ENCODE measurements at places on chromosomes 13 and 19.

GRCh38 chr19:53597023-53597422 is 34.8 kb upstream of the DPRX start:
- DNase-seq: no peak

- DNase-seq: no peak
Observed at GRCh38 chr13:74166261-74167004, 32.2 kb upstream of the KLF12 start.

DNA sequence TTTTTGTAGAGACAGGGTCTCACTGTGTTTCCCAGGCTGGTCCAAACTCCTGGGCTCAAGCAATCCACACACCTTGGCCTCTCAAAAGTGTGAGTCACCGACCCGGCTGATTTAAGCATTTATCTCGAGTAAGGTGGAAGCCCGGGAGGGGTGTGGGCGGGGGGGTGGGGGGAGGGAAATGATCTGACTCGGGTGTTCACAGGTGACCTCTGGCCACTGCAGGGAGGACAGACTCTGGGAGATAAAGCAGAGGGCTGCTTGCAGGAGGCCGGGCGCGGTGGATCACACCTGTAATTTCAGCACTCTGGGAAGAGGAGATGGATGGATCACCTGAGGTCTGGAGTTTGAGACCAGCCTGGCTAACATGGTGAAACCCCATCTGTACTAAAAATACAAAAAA is 7.9 kb downstream of the DENND1C start:
- DNase-seq: no peak

DNA sequence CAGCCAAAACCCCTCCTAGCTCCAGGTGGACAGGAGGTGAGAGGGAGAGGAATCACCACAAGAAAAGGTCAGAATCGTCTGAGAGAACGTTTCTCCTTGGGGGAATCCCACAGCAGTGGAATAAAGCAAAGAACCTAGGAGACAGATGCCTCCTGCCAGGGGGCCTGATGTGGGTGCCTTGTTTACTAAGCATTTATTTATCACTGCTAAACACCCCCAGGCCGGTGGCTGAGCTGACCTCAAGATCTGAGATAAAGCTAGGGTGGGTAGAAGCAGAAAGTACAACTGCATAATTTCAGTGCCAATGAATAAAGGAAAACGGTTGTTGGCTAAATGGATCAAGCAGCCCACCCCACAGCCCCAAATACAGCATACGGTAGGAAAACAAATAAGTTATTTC is 33.9 kb upstream of the ATP11A start:
- no peak for DNase-seq

- no peak for DNase-seq
Observed at GRCh38 chr13:51861723-51862300, at the start of gene CCDC70. CCDC70 (plus strand) TSS chr13:51861969; CDS start chr13:51865412, 3,443 bp downstream.

- DNase-seq: no peak
Observed at GRCh38 chr13:97285221-97285955, 63.3 kb downstream of the MBNL2 start.

DNA sequence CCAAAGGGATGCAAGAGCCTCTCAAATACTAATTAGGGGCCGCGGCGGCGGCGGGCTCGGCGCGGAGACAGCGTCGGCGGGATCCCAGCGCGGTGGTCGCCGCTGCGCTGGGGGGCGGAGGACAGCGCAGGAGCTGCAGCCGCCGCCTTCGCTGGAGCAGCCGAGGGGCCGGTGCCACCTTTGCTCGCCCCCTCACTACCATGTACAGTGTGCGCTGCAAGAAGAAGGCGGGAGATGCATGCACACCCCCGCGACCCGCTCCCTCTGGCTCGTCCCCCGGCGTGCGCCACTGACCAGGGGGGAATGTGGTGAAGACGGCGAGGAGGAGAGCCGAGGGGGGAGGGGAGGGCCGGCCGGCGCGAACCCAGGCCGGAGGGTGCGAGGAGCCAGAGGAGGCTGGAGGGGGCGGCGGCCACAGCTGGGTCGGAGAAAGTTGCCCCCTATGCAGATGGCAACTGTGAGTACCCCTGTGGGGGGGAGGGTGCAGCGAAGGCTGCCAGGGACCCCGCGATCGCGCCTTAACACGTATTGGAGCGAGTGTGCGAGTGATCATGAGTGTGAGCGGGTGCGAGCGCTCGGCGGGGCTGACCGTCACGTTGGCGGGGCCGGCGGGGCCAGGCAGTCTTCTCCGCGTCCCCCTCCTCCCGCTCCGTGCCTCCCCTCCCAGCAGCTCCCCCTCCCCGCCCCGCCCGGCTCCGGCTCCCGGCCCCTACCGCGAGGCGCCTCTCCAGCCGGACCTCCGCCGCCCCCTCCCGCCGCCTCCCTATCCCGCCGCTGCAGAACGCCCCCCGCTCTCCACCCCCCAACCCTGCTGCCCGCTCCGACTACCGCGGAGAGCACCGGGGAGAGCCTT is 808 bp downstream of the SLITRK5 start:
- DNase-seq: no peak

- no peak for DNase-seq
Observed at GRCh38 chr13:40047322-40047771, 391.9 kb downstream of the COG6 start.

GRCh38 chr13:20121159-20121525 is 39.7 kb downstream of the GJA3 start:
- no peak for DNase-seq

GRCh38 chr13:63449550-63449949 is 2033.9 kb upstream of the PCDH20 start:
- no peak for DNase-seq

DNA sequence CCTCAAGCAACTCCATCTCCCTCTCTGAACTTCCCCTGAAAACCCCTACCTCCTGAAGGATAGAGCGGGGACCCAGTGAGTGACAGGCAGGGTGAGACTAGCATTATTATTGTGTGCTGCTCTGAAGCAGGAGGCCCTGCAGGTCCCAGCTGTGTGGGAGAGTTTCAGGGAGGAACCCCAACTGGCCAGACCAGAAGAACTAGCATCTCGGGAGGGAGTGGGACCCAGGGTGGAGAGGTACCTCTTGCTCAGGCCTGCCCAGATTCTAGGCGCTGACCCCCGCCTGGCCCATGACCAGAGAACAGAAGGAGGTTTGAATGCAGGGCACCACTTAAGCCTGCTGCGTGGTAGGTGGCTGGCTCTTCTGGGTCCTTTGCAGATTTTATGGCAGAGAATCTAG is 5.7 kb upstream of the LYPD3 start:
- DNase-seq: no peak

DNA sequence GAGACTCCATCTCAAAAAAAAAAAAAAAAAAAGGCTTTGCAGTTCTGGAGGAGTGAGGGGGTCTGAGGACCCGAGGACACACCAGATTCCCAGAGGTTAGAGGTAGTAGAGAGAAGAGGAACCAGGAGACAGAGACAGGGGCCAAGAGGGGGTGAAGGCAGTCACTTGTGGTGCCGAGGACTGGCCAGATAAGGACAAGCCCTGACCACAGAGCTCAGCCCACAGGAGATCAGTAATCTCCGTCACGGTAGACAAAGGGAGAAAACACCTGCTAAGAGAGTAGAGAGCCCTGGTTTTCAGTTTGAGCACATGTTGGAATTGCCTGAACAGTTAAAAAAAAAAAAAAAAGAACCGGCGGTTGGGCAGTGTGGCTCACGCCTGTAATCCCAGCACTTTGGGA is 1.7 kb upstream of the PRAM1 start:
- DNase-seq: no peak

DNA sequence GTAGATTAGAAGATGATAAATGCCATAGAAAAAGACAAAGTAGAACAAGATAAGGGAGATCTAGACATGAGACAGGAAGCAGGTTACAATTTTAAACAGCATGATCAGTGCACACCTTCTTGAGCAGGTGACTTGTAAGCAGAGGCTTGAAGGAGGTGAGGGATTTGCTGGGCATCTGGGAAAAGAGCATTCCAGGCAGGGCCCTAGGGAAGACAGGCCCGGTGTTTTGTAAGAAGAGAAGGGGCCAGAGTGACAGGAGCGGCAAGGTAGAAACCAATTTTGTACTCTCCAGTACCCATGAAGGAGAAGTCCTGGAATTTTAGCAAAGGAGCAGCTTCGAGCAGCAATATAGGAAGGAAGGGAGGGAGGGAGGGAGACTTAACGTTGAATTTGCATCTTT is 296.5 kb downstream of the MZT1 start:
- DNase-seq: no peak

- DNase-seq: no peak
Observed at GRCh38 chr13:97225533-97225932, 3.4 kb downstream of the MBNL2 start.

GRCh38 chr19:32189956-32190706 is 155.3 kb upstream of the ZNF507 start:
- no peak for DNase-seq

GRCh38 chr19:13831537-13832467 is 36.6 kb downstream of the ZSWIM4 start:
- DNase-seq: no peak

GRCh38 chr19:752652-753517 is 2.0 kb downstream of the MISP start:
- no peak for DNase-seq

GRCh38 chr13:33275916-33276315 is 9.6 kb downstream of the STARD13 start:
- no peak for DNase-seq

GRCh38 chr19:46741447-46741846 is 4.4 kb upstream of the FKRP start:
- no peak for DNase-seq

- no peak for DNase-seq
Observed at GRCh38 chr13:98313922-98314292, 136.8 kb upstream of the RNF113B start.

- peak; percentile 35 for DNase-seq
Observed at GRCh38 chr19:53772943-53773342, 51.2 kb downstream of the NLRP12 start.

DNA sequence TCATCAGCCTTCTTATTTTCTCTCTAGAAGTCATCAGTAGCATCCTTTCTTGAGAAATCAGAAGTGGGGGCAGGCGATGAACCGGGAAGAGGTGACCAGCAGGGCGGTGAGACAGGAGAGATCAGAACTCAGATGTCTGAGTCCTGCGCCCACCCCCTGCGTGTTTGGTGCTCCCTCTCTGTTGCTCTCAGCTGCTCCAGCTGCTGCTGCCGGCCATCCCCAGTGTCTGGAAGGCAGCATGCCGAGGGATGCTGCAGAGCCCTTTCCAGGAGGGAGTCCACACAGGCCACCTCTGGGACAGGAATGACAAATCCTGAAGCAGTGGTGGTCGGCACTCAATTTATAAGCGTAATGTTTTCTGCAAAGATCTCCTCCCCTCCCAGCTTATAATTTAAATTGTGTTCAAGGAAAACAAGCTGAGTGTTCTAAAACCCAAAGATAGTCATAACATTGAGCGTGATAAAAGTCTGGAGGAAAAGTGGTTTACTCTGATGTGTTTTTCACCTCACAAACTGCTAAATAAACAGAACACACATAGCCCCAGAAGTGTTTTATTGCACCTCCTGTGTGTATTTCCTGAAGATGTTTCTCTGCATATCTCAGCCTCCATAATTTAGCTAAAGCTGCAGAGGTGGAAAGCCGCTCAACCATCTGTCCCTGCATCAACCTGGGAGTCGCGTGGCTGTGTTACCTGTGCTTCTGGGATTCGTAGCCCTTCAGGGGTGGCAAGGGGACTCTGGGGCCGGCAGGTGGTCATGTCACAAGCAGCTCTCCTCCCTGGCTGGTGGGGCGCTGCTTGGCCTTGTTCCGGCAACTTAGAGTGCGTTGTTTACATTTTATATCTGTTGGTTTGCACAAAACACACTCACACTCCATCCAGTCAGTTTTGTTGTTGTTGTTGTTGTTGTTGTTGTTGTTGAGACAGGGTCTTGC is 191.2 kb downstream of the USP12 start:
- no peak for DNase-seq

- no peak for DNase-seq
Observed at GRCh38 chr19:3751236-3751635, 10.3 kb downstream of the APBA3 start.

- no peak for DNase-seq
Observed at GRCh38 chr13:73924607-73925006, 209.6 kb downstream of the KLF12 start.

DNA sequence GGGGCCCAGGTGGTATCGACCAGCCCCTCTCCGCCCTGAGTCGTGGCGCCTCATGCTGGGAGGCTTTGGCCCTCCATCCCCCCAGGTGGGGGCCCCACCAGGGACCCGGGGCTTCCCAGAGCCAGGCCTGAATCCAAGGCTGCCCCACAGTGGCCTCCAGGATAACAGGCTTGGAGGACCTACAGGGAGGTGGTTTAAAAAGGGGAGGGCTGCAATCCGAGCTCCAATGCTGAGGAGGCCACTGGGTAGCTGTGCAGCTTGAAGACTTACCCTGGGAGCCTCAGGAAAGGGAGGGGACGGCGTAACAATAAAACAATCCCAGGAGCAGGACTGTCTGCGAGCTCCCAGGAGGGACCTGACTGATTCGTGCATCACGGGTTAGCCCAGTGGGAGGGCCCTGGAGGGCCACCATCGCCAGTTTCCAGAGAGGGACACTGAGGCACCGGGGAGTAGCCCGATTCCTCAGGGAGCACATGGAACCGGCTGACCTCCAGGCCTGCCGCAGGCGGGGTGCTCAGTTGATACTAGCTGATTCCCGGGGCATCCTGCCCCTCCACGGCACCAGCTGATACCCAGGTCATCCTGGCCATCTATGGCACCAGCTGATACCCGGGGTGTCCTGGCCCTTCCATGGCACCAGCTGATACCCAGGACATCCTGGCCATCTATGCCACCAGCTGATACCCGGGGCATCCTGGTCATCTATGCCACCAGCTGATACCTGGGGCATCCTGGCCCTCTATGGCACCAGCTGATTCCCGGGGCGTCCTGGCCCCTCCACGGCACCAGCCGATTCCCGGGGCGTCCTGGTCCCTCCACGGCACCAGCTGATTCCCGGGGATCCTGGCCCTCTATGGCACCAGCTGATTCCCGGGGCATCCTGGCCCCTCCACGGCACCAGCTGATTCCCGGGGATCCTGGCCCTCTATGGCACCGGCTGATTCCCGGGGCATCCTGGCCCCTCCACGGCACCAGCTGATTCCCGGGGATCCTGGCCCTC is 3.7 kb upstream of the C2CD4C start:
- DNase-seq: no peak

DNA sequence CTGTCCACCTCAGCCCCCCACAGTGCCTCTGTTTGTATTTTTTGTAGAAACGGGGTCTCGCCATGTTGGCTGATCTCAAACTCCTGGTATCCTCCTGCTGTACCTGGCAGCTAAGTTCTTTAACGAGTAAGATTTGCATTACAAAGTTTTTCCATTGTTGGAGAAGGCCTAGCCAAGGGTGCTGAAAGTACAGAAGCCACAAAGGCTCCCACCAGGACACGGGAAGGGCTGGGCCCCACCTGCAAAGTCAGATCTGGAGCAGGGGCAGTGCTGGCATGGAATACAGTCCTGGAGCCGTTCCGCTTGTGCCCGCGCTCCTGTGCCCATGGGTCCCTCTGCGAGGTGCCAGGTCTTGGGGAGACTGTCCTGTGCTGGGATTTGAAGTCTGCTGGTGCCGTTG is 12.1 kb downstream of the FZR1 start:
- no peak for DNase-seq

DNA sequence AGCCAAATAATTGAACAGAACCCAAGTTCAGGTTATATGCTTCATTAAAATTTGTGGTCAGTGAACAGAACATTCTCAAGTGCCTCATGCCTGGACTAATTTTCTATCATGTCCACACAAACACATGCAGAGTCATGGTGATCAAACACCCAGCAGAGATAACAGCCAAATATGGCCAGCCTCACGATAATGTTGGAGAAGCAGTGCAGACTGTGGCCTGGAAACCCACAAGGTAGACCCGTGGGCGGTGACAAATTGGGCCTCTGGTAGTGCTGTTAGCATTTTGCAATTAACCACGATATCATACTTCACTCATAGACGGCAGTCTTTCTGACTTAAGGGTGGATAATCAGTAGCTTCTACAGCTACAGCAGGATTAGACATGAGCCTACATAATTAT is 35.0 kb upstream of the VWA8 start:
- DNase-seq: no peak

- no peak for DNase-seq
Observed at GRCh38 chr13:73136776-73137175, 78.0 kb downstream of the KLF5 start.

Measured in midbrain (tissue), 1 donor.